Hypothalamus (tissue), 51 donors: ENCODE measurements at places on chromosomes 4 and X.

GRCh38 chrX:118189628-118190027 is 73.0 kb upstream of the KLHL13 start:
- DNase-seq, result no peak

DNA sequence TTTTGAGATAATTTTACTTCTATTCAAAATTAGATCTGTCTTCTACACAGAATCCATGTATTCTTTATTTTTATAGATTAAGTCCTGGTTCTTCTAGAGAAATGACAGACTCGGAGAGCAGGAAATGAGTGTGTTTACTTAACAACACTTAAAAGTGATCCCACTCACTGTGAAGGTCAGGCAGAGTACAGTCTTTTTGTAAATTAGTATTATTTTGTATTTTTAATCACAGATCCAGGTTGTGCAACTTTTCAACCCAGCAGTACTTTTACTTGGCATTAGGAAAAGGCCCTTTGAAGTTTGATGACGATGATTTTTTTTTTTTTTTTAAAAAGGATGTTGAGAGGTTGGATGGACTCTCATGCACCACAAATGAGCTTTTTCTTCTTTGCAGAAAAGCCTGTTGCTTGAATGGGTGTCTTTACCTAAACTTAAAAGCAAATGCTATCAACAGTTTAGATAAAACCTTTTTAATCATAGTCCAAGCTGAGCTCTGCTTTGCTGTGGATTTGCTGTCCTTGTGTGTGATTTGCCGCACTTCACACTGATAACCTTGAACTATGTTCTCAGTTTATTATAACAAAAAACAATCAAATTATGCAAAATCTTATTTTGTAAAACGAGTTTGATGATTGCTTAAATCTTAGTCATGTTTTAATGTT is 114.1 kb downstream of the MXRA5 start:
- DNase-seq, result no peak

- DNase-seq, result no peak
Observed at GRCh38 chr4:7014815-7015214, 28.4 kb upstream of the TADA2B start.

DNA sequence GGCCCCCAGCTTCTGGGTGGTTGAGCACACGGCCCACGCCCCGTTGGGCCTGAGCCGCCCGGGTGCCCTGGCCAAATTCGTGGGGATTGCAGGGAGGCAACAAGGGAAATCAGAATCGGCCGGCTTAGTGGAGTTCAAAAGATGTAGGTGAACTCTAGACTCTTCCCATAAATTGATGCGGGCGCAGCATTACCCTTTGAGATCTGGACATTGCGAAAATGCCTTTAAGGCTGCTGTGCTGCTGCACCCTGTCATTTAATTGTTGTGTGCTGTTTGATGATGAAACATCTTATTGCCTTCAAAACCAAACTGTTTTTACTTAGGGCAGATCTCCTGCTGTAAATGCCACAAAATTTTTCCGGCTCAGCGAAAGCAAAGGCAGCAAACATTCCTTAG is 409 bp upstream of the MPP1 start:
- DNase-seq, result no peak
